GM03348 (cell line): ENCODE measurements at places on chromosomes 11 and 22.
A peak's percentile ranks its signal among the peaks of the same experiment; 100 is the strongest.

GRCh38 chr11:10550503-10551289 lies 9.7 kb upstream of the RNF141 start:
- DNase-seq = peak; percentile 57

DNA sequence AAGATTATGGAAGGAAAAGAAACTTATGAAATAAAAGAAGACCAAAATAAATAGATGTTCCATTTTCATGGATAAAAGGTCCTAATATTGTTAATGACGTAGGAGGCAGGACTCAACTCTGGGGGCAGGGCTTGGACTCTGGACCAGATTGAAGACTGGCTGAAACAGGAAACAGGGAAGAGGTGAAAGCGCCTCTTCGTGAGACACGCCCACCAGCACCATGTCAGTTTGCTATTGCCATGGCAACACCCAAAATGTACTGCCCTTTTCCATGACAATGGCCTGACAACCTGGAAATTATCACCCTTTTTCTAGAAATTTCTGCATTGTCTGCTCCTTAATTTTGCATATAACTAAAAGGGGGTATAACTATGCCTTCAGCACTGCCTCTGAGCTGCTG lies 1522.2 kb downstream of the TBC1D22A start:
- no peak for DNase-seq

- no peak for DNase-seq
Measured at GRCh38 chr11:36619502-36619901, 21.5 kb upstream of the RAG2 start.

GRCh38 chr11:6475936-6476335 lies 2.2 kb upstream of the TRIM3 start:
- no peak for DNase-seq

DNA sequence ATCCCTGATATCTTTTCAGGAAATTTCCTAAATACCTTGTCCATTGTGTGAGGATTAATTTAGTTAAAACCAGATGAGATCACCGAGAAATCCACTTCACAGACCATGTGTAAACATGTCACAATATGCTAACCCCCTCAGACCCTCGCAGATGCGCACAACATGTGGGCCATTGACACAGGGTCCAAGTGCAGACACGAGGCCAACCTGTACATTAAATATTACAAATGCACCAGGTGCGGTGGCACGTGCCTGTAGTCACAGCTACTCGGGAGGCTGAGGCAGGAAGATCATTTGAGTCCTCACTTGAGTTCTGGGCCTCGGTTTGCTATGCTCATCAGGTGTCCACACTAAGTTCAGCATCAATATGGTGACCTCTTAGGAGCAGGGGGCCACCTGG lies 9.9 kb upstream of the TMPRSS4 start:
- DNase-seq = no peak

DNA sequence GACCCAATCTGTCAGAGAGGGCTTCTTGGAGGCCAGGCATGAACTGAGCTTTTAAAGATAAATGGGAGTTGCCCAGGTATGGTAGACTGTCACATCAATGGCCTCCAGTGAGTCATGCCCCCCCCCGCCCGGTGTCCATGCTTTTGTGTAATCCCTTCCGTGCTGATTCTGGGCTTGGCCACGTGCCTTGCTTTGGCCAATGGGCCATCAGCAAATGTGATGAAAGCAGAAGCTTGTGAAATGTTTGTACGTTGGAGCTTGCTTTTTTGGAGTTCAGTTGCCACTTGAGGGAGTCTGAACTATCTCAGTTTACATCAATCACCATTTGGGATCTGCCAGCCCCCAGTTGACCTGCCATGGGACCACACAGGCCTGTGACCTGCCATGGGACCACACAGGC lies 4.3 kb upstream of the THY1 start:
- DNase-seq = no peak

DNA sequence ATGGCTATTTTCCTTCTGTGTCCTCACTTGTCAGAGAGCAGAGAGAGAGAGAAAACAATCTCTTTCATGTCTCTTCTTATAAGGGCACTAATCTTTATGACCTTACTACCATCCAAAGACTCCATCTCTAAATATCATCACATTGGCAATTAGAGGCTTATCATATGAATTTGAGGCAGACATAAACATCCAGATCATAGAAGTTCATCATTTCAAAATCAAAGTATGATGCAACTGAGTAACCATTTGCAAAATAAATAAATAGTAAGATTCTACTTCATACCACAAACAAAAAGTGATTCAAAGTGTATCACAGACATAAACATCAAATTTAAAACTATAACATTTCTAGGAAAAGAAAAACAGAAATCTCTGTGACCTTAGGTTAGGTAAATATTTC lies 504.7 kb upstream of the ARHGAP42 start:
- no peak for DNase-seq

DNA sequence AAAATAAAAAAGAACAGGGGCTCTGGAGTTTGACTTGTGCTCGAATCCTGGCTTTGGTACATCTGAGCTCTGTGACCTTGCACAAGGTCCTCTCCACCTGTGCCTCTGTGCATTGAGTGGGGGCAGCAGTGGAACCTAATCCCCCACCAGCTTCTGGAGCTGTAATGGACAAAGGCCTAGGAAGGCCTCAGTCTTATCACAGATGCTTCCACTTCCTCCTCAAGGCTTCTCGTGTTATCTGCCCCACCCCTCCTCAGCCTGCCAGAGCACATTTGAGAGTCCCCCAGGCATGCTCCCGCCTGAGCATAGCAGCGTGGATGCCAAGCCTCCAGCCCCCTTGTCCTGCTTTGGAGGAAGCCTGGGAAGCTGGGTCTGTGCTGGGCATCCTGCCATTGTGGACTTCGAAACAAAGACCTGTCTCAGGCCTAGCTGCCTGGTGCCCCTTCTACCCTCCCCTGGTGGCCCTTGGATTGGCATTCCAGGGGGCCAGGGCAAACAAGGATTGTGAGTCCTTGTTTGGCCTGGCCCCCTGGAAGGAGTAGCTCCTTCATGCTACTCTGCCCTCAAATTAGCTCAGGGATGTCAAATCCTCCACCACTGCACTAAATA lies 15.0 kb downstream of the SLC35E4 start:
- DNase-seq = no peak
